ENCODE measurements at places on chromosomes 4 and X.

DNA sequence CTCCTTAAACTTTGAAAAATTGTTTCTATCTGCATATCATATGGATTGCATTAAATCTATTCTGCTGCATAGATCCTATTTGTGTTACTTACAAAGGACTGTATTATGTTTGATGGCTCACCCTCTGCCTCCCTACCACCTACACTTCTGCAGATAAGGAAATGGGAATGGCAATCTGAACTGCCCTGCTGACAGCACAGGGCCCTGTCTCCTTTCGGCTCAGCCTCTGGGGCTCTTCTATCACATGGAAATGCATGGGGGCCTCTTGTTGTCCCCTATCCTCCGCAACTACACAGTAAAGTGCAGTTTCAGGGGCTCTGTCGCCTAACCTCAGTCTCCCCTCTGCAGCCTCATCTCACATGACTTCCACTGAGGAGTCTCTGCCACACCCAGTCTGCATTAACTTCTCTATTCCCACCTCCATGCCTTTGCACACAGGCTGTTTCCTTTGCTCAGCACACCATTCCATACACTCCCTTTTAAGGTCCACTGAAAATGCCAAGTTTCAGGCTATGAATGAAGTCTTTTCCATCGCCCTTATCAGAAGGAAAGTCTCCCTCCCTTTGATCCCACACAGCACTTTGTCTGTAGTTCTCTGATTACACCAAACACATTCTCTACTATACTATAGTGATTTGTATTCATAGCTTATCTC, 12.5 kb downstream of the RELL1 start:
- no peak for DNase-seq

GRCh38 chrX:3638280-3638873, 75.1 kb downstream of the PRKX start:
- DNase-seq: no peak

- DNase-seq: no peak
These were observed 102.6 kb downstream of the PHEX start for GRCh38 chrX:22134681-22135080.

GRCh38 chr4:19329631-19330030, 922.1 kb upstream of the SLIT2 start:
- no peak for DNase-seq

- no peak for DNase-seq
These were observed 319.7 kb downstream of the PCDH18 start for GRCh38 chr4:137212601-137213000.

DNA sequence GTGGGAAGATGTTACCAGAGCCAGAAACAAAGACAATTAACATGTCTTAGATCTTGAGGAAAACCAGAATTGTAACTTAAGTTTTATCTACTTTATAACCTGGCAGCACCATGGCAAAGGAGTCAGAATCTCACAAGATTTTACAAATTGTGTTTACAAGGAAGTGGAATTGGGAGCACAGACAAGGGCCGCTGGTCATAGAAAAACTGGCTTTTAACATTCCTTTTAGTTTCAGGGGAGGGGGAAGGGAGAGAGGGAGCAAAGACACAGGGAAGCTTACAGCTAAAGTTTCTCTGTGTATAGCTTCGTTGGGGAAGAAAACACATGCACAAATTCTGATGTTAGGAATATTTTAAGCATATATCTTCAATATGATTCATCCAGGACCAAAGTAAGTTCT, 10.3 kb upstream of the UGT2B11 start:
- DNase-seq: no peak

GRCh38 chr4:139860435-139861024, 194.9 kb downstream of the MGST2 start:
- no peak for DNase-seq

DNA sequence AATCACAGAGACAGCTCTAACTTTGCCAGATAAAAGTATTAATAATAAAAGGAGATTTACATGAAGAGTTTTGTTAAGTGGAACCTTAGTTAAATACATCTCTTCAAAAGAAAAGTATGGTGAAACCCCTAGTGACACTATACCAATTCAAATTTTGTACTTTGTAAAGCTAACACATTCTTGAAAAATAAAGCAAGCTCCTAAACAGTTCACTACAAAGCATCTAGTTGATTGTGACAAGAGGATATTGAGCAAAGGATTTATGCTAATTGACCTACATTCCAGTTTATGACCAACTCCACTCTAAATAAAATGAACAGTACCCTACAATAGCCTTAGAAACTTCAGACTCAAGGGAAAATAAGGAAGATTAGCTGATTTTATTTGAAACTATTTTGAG, 69.4 kb upstream of the WDR17 start:
- DNase-seq: no peak

- no peak for DNase-seq
These were observed 434.2 kb upstream of the AMOT start for GRCh38 chrX:113274791-113275190.

- DNase-seq: no peak
These were observed 30.3 kb downstream of the XG start for GRCh38 chrX:2782171-2782570.

DNA sequence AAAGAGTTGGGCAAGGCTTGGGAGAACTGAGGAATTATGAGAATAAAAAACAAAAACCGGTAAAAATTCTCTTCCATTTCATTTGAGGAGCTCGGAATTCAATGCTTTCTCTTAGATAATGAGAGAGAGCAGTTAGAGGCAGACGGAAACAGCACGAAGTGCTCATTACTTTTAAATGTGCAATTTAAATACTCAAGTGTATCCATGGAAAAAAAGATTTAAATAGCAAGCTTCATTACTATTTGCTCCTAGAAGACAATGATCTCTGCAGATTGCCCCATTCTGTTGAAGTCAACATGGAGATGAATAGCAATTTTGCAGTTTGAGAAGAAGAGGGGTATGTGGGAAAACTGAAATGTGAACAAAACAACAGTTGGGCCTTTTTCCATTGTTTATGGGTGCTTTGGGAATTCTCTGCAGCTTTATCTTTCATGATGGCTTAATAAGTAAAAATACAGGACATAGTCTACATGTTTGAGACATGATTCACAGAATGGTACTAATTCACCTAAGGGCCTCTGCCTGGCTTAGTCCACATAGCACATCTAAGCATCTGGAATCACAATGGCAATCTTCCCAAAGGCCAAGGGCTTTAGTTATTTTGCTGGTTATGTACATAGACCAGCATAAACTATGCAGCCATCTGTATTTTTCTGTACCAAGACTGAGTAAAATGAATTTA, 512.7 kb upstream of the FAT1 start:
- no peak for DNase-seq

DNA sequence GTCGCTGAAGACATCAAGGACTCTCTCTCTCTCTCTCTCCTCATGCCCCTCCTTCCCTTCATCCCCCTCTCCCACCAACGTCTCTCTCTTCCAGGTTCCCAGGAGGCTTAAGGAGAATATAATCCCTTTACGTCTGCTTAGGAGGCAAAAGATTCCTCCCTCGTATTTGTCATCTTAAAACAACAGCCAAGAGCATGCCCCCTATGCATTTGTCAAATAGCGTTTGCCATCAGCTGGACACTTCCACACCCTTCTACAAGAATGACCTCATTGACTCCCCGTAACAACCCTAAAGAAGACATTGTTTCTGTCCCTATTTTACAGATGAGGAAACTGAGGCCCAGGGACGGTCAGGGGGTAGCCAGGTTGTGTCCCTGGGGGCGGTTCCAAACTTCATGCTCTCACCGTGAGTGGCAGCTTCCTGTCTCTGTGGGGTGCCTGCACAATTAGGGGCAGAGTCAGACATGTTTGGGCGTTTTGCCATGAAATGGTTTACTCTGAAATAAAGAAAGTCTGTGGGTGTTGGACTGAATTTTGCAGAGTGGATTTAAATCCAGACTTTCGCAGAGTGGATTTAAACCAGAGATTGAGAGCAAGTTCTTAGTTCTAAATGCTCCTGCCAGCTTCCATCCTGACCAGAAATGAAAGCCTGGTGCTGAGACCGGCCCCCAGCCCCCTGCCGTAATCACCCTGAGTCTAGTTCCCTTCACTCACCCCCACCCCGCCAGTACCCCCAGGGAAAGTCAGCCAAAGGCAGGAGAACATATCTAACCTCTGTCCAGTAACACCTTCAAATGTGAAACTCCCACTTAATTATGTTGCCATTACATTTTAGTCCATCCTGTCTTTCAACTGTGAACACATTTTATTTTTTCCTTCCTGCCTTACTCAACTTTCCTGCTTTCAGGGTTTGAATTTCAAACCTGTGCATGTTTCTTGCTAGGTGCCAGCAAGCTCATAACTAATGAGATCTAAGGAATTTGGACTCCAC, 44.3 kb upstream of the TBL1X start:
- DNase-seq: no peak

- DNase-seq: no peak
These were observed 47.8 kb downstream of the COMMD8 start for GRCh38 chr4:47415719-47416118.

All from renal cortex interstitium (tissue), 15 donors.